ENCODE measurements at places on chromosomes 2 and 18. TPM values are rescaled to one million over a fixed set of nuclear protein-coding genes. Genes with fewer than 3 reads are reported as not detected.

The FHL2 gene
- total RNA-seq: 42.0 TPM

The RGPD3 gene
- 0.16 TPM for total RNA-seq

The DTNA gene
- 74.3 TPM for total RNA-seq

The CKAP2L gene
- total RNA-seq: 0.05 TPM

The REEP1 gene
- total RNA-seq: 90.1 TPM

The TUBB8B gene
- total RNA-seq: not detected

The RIT2 gene
- not detected for total RNA-seq

The CGREF1 gene
- total RNA-seq: 0.62 TPM

The XIRP2 gene
- 35.7 TPM for total RNA-seq

The RFTN2 gene
- total RNA-seq: 6.2 TPM

The POMC gene
- total RNA-seq: not detected

The LRRC30 gene
- total RNA-seq: not detected

The SCYGR4 gene
- total RNA-seq: not detected

The HOXD13 gene
- not detected for total RNA-seq

The GCG gene
- not detected for total RNA-seq

GRCh38 chr2:79512442-79513401, at the start of gene CTNNA2:
Gene CTNNA2 (plus strand): TSS chr2:79513051.
- no peak for DNase-seq

DNA sequence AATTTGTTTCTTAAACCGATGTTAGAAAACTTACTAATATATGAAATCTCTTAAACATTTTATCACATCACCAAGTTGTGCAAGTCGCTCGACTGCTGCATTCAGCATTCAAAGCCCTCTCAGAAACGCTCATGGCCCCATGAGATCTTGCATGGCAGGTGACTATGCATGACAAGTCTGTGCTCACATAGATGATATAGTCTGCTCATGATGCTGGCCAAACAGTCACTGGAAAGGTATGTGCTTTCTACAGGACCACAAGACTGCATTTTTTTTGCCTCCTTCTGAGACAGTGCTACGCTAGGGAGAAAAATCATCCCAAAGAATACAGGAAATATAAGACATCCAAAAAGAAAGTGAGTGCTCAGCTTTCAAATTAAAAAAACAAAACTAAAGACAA, 98.3 kb upstream of the ZBTB14 start:
- DNase-seq: no peak

GRCh38 chr18:79672490-79673276, 6.9 kb upstream of the CTDP1 start:
- DNase-seq: no peak

DNA sequence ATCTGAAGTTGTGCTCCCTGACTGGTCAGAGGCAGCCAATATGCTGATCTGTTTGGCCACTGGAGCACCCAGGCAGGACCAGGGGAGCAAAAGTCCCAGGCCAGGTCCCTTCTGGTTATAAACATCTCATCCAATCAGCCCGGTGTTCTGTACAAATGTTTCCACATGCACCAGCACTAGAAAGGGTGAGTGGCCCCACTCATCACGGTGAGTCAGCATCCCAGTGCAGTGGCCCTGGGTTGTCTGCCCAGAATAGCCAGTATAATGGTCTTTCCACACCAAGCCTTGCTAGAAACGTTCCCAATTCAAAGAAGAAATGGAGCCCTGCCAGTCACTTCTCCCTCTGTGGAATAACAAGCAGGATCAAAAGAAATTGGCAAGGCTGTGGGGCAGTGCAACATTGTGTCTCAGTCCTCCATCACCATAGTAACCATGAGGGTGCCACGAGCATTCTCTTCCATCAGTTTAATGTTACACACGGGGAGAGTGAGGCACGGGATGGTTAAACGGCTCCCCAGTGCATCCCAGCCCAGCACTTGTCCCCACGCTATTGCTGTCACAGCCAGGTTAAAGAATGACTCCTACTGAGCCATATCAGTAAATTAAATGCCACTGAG, 174.9 kb downstream of the SEPTIN10 start:
- DNase-seq: peak; percentile 74

DNA sequence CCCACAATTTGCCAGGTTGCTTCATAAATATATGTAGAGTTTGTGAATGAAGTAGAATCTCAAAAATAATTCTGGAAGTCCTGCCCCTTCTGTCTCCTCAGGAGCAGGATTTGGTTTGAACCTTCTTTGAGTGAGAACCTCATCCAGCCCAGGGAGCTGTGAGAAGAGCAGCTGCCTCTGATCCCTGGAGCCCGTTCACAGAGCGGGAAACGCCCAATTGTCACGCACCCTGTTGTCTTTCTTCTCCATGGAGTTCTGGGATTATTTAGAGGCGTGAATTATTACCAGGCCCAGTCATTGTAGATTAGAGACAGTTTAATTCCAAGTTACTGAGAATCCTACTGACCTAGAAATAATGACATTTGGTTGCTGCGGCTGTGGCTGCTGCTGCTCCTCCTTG, 66.1 kb downstream of the TPO start:
- DNase-seq: peak; percentile 8

GRCh38 chr18:8724452-8724851, 19.1 kb downstream of the MTCL1 start:
- no peak for DNase-seq

- no peak for DNase-seq
Measured at GRCh38 chr2:126932529-126932928, 33.8 kb downstream of the TEX51 start.

DNA sequence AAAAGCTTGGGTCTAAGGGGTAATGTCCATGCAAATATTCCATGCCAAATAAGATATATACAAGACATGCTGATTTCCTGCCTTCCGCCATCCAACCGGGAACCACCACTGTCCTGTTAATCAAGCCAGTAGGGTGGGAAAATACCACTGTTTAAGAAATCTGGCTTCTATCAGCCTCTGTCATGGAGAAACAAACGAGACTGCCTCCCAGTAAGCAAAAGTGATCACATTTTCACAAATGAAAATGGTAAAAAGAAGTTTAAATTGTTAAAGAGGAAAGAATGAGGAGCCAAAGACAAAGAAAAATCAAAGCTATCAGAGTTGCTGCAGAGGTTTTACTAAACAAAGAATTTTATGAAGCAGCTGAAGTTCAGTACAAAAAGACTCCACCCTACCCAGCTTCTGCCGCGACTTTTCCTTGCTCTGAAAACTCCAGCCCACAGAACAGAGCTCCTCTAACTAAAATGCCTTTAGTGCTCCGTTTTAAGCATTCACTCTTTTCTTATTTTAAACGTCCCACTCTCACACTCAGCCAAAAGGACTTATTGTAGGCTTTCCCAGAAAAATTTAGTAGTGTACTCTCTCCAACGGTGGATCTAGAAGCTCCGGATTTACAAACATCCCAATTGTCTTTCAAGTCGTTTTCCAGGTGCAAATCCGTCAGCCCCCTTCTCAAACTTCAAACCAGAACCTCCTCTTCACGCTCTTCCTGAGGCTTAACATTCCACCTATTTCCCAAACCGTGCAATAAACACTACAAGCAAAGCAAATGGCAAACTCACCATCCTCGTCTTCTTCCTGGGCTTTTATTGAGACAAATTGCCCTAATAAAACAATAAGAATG, 613 bp downstream of the COL5A2 start:
- peak; percentile 74 for DNase-seq

DNA sequence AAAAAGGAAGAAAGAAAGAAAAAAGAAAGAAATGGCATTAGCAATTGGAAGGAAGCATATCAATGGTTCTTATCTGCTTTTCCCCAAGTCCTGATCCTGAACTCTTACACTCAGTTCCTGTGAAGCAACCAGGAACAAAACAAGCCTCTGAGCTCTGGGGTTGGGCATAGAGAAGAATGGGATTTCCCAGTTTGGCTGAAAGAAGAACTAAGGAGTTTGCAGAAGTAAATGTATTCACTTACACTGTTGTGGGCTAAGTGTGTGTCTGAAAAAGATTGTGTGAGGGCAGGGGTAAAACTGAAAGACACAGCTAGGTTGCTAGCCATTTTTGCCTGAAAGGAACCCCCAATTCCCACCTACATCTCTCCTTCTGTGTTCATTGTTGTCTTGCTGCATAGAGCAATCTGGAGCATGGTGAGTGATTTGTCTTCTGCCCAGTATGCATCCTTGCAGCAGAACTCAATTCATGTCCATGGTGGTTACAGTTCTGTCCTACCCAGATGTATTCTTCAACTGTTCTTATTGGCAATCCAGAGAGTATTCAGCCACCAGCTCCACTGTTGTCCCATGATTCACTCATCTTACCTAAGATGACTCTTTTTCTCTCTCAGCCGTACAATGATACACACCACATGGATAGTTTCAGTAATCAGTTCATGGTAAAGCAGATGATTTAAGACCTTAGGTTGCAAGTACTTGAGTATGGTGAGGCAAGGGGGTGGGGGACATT, 348.7 kb downstream of the ARHGAP15 start:
- no peak for DNase-seq

- no peak for DNase-seq
Measured at GRCh38 chr2:177742851-177743250, 329.7 kb downstream of the PDE11A start.

GRCh38 chr2:144705328-144706245, 185.7 kb upstream of the ZEB2 start:
- DNase-seq: no peak

DNA sequence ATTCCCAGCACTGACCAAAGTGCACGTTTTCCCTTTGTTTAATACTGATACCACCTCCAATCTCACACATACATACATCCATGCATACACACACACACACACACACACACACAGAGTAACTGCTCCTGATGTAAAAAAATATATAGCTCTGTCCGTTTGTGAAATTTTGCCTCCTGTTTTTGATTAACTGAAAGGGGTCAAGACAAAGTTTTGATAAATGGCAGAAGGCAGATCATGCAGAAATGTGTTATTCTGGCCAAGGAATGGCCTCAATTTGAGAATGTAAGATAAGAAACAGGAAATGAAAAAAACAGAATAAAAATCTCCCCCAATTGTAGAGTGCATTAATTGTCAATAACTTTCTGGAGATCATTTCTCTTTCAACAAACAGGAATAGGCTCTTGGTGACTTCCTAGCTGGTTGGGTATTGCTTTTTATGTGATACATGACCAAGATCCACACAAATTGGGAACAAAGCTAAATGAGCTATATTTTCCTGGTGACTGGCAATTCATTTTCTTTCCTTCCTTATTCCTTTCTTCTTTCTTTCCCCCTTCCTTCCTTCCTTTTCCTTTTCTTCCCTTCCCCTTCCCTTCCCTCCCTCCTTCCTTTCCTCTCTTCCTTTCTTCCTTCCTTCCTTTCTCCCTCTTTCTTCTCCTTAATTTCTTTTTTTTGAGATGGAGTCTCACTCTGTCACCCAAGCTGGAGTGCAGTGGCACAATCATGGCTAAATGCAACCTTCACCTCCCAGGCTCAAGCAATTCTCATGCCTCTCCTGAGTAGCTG, 88.9 kb upstream of the PMAIP1 start:
- DNase-seq: no peak

DNA sequence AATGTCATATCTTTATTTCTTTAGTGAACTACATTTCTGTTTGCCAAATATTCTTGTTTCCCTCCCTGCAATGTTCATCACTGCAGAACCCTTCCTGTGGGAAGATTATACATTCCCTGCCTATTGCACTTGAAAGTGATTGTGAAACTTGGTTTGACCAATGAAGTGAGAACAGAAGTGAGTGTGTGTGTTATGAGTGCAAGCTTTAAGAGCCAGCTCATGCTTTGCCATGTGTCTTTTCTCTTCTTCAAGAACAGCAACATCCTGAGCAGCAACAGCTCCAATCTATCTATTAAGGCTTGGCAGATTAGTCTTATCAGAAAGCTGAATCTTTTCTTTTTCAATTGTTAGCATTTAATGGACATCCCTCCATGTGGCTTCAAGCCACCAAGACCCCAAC, 42.0 kb upstream of the UBE2E3 start:
- DNase-seq: no peak

DNA sequence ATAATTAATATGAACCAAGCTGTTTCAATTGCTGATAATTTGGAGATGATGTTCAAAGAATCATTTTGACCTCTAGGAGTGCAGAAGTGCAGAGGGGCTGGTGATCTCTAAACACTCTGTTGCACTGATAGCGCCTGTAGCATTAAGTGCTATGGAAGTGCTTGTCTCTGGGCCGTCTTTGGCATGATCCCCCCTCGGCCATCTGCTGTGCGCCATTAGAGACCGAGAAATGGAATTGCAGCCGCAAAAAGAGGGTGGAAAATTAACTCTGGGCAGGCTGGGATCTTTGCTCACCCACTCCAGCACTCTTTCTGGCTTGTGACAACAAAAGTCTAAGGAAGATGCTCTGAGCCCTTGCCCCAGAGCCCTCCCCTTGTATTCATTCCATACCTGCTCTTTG, 23.4 kb downstream of the AKAIN1 start:
- DNase-seq: no peak

DNA sequence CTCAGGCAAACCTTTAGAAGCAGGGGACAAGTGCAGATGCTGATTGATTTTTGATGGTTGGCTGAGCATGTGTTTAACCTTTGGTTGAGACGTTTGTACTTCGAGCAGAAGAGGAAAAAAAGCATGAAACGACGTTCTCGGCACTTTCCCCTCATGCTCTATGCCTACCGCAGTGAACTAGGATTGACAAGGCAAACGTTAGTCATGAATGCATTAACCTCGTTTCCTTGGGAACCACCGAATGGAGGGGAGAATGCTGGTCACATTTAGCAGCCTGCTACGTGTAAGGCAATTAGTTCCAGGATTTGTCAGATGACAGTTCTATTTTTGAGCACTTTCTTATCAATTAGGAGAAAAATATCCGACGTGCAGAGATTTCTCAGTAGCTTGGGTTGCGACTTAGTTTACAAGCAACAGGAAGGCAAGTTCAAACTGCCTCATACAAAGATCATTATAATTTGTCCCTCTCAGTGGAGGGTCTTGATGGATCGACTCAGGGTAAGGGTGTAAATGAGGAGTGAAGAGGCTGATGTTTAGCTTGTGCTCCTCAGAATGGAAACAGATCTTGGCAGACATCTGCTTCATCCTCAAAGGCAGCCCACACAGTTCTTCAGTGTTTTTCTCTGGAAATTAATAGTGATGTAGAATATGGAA, 47.4 kb upstream of the GPR45 start:
- no peak for DNase-seq

DNA sequence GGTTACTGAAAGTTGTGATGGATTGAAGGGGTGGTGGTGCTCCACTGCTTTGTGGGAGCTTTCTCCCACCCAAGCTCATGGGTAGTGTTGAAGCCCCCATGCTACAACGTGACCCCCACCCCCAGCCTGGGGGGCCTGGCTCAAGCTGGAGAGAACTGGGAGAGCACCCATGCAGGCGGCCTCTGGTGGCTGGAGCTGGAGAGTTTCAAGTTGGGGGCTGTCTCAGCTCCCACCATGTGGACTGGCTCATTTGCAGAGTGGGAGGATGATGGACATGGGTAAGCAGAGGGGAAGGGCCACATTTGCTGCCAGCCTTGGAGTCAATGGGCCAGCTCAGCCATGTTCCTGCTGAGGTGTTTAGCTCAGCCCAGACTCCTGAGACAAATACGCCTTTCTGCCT, 62.8 kb downstream of the INPP4A start:
- DNase-seq: no peak

GRCh38 chr2:26541401-26542193, 63.7 kb upstream of the OTOF start:
- no peak for DNase-seq

GRCh38 chr18:77118256-77119090, 14.1 kb downstream of the MBP start:
- DNase-seq: no peak

GRCh38 chr2:204473224-204473623, 72.1 kb upstream of the PARD3B start:
- DNase-seq: no peak

- DNase-seq: peak; percentile 65
Measured at GRCh38 chr18:34911661-34912384, 129.4 kb upstream of the MAPRE2 start.
